ENCODE measurements at places on chromosomes 1 and 21. TPM values are rescaled to one million over a fixed set of nuclear protein-coding genes. Genes with fewer than 3 reads are reported as not detected.
A peak's percentile ranks its signal among the peaks of the same experiment; 100 is the strongest.

DNA sequence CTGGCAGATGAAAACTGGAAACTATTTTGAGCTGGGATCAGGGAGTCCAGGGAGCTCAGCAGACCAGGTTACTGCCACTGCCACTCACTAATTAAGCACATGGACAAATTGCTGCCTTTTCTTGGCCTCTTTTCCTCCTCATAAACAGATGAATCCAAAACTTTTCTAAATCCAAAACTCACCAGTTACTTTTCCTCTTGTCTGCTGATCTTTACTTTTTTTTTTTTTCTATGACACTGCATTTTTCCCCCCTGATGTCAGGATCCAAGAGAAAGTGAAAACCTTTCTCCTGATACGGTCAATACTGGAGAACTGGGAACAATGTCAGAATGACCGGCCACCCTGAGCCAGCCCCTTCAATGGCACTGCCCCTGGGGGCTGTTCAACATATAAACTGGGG, 405.8 kb downstream of the DUSP10 start:
- DNase-seq: no peak

DNA sequence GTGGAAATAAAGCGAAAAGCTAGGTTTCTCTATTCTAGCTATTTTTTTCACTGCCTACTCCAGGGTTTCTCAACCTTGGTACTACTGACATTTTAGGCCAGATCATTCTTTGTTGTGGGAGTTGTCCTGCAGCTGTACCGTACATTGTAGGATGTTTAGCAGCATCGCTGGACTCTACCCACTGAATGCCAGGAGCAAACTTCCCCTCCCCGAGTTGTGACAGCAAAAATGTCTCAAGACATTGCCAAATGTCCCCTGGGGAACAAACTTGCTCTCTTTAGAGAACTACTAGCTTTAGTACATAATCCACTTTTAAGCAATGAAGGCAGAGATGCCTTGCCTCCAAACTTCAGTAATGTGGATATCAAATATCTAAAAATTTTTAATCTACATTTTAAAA, 122.8 kb downstream of the PLPPR5 start:
- DNase-seq: no peak

RHD gene
- not detected for total RNA-seq

GRCh38 chr1:107871259-107871658, 93.7 kb downstream of the VAV3 start:
- no peak for DNase-seq

TCHHL1 gene
- total RNA-seq: not detected

DNA sequence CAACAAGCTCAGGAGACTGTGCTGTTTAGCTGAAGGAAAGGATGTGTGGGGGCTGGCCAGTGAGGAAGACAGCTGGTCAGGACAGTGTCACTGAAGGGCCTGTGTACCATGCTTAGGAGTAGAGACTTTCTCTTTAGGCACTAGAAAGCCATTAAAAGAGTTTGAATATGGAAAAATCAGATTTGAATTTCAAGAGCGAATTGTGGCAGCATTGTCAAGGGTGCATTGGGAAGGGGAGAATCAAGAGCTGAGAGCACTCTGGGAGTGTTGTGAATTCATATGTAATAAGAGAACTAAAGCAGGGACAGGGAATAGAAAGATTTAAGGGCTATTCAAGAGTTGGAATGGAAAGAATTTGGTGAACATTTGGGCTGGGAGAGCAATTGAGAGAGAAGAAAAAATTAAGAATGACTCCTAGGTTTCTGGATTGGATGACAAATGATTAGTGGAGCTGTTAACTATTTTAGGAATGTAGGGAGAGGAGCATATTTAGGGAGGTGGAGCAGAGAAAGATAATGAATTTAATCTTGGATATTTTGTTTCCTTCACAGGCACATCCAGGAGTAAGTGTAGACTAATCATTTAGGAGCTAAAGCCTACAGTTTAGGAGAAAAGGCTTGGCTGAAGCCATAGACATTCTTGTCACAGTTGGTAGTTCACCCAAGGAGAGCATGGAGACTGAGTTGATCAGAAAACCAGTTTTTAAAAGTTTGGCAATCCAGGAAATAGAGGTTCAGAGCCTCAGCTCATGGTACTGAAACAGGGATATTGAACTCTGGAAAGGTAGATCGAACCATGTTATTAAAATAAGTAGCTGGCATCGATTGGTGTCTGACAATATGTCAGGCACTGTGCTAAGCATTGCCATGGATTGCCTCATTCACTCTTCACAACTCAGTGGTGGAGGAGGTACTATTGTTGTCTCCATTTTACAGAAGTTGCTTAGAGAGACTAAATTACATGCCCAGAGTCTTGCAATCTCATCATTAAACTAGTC, 23.1 kb upstream of the TOR3A start:
- DNase-seq: no peak

DNA sequence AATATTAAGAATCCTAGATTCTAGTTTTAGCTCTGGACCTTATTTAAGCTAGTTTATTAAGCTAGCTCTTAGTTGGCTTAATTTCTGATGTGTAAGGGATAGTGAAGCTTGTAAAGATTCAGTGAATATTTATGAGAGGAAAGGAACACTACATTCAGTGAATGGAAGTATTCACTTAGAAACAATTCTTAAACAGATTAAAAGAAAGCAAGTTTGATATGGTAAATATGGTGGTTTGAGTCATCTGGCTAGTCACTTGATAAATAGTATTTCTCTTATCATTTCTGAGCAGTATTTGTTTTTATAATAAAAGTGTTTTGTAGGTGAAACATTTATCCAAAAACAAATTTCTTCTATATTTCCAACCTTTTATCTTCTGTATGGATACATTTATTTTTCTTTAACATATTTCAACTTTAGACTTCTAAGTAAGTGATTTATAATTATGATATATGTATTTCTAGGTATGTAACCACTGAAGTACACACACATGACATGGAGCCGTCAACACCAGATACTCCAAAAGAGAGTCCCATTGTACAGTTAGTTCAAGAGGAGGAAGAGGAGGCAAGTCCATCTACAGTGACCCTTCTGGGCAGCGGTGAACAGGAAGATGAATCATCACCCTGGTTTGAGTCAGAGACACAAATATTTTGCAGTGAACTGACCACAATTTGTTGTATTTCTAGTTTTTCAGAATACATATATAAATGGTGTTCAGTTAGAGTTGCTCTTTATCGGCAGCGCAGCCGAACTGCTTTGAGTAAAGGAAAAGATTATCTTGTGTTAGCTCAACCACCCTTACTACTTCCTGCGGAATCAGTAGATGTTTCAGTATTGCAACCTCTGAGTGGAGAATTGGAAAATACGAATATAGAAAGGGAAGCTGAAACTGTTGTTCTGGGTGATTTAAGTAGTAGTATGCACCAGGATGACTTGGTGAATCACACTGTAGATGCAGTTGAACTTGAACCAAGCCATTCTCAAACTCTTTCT, 55.6 kb downstream of the SUCO start:
- peak; percentile 86 for DNase-seq

- no peak for DNase-seq
These were observed 19.1 kb upstream of the MYOG start for GRCh38 chr1:203104789-203105390.

GRCh38 chr1:67740543-67740942, 55.5 kb downstream of the GADD45A start:
- DNase-seq: no peak

TMEM61 gene
- total RNA-seq: 1.3 TPM

DNA sequence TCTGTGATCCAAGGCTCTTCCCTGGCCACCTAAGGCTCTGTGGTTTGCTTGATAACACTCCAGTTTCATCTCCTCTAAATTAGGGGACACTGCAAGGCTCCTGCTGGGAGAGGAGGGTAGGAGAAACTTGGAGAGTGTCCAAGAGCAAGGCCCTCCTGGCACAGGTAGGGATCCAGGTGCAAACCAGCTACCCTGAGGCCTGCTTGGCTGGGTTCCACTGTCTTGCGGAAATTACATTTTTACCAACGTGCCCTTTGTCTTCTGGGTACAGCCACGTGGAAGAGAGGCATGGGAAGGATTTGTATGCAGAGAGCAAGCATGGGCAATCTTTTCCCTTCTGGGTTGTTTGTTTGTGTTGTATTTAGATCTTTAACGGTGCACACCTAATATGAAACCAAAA, 132.5 kb downstream of the PRDM2 start:
- DNase-seq: peak; percentile 8

DNA sequence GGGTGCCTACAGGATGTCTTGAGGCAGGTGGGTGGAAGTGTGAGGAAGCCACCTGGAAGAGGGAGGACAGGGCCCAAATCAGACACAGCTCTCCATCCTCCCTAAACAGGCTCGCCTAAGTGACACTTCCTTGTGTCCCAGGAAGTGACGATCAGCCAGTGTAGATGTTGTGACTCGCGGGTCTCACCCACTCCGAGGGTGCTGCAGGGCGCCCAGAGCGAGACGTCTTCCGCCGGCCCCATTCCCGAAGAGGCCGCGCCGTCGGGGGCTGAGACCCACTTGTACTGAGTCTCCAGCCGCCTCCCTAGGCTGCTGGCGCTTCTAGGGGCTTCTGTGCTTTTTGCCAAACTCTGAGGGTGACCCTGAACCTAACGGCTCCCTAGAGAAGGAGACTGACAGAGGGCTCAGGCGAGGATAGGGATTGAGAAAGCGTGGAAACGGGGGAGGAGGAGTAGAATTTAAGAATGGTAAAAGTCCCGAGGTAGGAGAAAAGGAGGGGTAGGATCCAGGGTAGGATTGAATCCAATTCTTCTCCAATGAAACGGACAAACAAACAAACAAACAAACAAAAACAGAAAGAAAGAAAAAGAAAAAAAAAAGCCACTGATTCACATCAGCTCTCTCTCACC, 543 bp upstream of the MARK1 start:
- peak; percentile 5 for DNase-seq

- DNase-seq: peak; percentile 70
These were observed 2.4 kb upstream of the MFSD2A start for GRCh38 chr1:39952359-39953110.

SH2D1B gene
- not detected for total RNA-seq

GRCh38 chr1:235642943-235643371, 6.6 kb downstream of the GNG4 start:
- no peak for DNase-seq

TSPEAR gene
- not detected for total RNA-seq

DNA sequence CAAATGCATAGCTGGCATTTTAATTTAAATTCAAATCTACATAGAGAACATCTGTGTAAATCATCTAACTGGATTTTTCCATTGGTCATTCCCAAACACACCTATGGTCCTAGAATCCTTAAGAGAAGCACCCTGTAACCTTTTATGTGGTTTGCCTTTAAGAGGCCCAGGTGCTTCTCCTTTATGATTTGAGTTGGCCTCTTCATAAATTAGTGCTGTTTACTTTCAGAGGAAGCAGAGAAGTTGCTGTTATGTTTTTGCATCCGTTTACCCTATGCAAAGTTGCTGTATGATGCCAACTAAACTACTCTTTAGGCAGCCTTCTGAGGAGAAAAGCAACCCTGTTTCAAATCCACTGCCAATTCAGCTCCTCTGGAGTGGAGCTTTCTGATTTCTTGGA, 193.8 kb downstream of the HS2ST1 start:
- no peak for DNase-seq

GRCh38 chr21:42608446-42608845, 45.0 kb upstream of the PDE9A start:
- DNase-seq: no peak

YIPF1 gene
- total RNA-seq: 24.8 TPM

DNA sequence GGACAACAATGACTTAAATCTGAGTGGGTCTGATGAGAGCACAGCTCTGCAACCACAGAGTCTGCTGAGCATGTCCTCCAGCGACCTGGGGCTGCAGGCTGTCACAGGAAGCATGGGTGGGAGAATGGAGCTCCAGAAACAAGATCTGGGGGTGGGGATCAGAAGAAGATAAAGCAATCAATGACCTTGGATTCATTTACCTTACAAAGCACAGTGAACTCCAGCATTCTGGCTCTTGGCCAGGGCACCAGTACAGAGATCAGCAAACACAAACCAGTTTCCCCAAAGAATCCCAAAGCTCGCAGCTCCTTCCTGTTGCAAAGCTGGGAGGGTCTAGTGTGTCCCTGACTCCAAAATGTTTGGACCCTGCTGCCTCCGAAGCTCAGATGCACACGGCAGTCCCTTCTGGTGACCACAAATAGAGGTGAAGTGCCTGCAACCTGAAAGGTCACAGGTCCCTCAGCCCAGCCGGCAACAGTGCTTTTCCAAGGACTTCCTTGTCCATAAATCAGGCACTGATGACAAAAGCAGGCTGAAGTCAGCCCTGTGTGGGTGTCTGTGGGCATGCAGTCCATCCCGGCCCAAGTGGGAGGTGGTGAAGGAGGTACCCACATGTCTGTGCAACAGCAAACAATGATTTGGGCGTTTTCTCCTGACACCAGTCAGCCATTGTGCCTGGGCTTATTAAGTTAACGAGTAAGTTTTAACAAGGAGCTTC, 76.1 kb downstream of the SH3BGR start:
- DNase-seq: no peak

GABPA gene
- total RNA-seq: 13.3 TPM

DNA sequence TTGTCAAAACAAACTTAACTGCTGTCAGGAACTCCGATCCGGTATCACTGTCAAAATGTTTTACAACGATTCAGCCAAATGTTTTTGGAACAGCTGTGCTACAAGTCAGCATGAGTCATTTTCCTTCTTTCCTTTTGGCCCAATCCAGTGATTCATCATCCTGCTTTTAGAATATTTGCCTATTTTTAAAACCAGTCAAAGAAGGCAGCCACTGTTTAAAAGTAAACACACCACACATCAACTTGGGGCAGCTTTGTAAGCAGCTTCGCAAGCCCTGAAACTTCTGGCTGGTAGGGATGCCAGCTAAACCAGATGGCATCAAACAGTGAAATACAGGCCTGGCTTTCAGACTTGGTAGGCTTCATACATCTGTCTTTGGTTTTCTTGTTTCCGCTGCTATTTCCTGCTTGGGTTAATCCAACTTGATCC, 14.9 kb downstream of the MAP3K7CL start:
- peak; percentile 93 for DNase-seq

- no peak for DNase-seq
These were observed 141.8 kb upstream of the ERRFI1 start for GRCh38 chr1:8167936-8168335.

GRCh38 chr1:211033921-211034525, 99.9 kb downstream of the KCNH1 start:
- DNase-seq: no peak

DNA sequence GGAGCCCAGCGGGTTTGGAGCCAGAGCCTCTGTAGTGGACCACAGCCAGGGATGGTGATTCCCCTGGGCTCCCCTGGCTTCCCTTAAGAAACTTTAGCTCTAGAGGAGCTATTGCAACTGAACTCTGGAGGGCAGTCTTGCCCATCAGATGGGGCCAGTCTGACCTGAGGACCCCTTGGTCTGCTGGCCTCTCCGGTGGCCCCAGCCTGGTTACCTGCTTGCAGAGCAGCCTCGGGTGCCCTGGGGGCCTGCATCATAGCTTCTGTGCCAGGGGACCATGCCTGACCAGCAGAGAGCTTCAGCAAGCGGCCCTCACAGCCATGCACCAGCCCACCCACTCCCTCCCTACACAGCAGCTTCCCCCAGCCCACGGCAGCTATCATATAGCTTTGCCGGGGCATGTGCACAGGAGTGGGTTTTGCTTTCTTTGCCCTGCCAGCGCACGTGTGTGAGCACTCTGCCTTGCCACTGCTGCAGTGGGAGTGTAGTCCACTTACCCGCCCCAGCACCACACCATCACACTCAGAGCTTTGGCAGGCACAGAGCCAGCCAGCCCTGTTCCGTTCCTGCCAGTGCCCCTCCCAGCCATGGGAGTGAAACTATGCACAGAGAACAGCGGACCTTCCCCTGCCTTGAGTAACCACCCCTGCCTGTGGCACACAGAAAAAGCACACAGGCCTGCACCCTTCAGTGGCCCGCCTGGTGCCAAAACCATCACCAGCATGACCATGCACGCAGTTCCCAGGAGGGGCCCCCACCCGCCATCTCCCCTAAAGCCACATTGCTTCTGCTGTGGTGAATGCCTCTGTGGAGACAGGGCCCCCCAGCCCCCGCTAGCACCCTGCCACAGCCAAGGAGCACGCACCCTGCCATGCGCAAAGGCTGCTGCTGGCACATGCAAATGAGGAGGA, 442.9 kb upstream of the NEGR1 start:
- DNase-seq: no peak

Data from mammary epithelial cell (primary cell).